ENCODE measurements at places on chromosomes 3 and 15.

GRCh38 chr15:84949845-84950569 lies 31.6 kb upstream of the PDE8A start:
- no peak for DNase-seq

DNA sequence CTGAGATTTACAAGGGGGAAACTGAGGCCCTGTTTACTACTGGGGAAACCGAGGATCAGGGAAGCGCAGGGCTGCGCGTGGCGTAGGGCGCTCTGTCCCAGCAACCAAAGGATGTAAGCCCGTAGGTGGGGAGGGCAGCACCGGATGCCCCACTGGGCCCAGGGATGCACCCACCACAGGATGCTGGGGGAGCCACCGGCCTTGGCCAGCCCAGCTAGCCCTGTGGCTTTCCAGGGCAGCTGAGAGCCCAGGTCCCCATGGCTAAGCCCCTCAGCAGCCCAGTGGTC lies 33.4 kb downstream of the RPN1 start:
- no peak for DNase-seq

- no peak for DNase-seq
These were observed 40.7 kb upstream of the SCN5A start for GRCh38 chr3:38690185-38690584.

DNA sequence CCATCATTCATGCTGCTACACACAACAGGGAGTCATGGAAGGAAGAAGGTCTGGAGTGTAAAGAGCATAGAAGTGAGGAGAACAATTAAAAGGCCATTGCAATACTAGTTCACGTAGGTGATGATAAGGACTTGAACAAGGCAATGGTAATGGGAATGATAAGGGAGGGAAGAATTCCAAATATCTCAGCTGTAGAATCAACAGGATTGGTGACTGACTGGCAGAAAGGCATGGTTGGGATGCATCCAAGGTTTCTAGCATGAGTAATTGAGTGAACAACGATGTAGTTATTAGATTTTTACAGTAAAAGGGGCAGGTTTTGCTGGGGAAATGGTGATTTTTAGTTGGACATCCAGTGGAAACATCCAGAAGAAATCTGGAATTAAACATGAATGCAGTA lies 2.4 kb upstream of the SEC62 start:
- DNase-seq, result no peak

DNA sequence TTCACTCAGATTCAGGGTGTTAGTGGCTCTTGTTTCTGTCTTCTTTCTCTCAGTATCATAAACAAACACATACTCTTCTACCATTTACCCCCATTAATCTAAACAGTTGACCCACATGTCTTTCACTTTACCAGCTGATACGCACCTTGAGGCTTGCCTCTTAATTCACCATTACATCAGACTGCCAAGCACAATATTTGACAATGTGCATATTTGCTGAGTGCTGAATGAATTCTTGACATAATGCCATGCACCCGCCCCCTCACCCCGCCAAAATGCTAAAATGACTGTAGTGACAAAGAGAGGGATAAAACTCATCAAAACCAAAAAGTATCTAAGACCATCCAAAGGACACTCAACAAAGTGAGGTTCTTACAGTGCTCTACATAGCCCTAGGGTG lies 57.4 kb downstream of the NGLY1 start:
- no peak for DNase-seq

GRCh38 chr3:56918111-56918568 lies 116.4 kb upstream of the ARHGEF3 start:
- no peak for DNase-seq

DNA sequence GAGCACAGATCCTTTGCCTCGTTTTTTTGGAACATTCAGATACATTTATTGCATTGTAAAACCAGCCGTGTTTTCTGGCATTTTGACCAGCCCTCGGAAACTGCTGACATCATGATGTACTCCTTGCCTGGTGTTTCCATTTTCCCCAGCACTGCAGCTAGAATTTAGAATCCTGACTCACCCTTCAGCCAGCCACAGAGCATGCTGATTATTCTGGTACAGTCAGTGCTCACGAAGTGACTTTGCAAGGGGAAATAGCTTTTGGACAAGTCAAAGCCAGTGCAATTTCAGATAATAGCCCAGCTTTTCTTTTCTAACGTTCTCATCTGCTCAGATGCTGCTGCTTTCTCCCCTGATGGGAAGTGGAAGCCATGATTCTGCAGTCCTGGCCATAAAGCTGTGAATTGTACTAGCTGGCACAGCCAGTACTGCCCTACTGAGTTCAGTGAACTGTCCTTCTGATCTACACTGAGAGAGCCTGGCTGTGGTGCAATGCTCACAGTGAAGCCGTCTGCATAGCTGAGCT lies 12.1 kb upstream of the CNBP start:
- DNase-seq, result peak; percentile 67

GRCh38 chr15:22257047-22258008 lies 177.0 kb downstream of the OR4M2 start:
- DNase-seq, result no peak

- no peak for DNase-seq
These were observed 48.9 kb upstream of the ZDHHC23 start for GRCh38 chr3:113898892-113899291.

DNA sequence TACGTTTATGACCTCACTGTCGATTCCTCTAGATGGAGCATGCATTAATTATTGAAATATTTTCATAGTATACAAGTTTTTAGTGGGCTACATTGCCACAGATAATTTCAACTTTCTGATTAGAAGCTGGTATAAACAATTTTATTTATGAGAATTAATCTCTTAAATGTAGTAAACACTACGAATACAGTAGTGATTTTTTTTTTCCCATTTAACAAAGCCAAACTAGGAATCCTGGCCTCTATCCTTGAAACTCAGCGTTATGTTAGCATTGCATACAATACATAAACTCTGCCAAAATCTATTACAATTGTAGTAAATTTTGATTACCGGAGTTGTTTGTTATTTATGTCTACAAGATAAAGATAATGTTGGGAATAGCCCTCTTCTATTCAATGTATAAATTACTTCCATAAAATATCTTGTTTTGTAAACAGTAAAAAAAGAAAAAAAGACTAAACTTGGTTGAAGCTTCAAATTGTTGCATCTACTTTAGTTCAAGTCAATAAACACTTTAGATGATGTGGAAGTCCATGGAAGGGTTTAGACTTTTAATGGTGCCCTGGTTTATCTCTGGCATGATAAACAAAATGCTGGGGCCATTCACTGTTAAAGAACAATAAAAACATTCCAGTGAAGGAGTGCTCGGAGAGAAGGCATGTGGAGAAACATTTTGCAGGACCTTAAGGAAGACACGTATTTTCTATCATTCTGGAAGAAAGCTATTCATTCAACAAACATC lies 77.3 kb upstream of the NR2F2 start:
- no peak for DNase-seq

GRCh38 chr3:189446959-189447560 lies 184.1 kb upstream of the TP63 start:
- DNase-seq, result no peak

GRCh38 chr3:32819551-32820348 lies 2.0 kb downstream of the TRIM71 start:
- no peak for DNase-seq

DNA sequence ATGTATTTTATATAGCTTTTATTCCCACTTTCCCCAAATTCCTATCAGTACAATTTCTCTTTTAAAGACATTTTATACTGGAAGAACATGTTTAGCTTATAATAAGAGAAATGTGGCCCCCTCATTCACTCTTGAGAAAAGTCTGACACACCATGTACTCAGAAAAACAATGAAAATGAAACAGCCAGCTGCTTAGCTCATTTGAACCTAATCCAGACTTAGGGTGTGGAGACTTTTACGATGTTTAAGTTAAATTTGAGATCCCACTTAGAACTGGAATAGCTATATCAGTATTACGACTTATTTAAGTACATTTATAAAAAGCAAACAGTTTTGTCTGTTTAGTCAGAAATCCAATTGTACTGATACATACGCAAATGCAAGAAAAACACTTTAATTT lies 252.3 kb upstream of the ARRDC4 start:
- no peak for DNase-seq

DNA sequence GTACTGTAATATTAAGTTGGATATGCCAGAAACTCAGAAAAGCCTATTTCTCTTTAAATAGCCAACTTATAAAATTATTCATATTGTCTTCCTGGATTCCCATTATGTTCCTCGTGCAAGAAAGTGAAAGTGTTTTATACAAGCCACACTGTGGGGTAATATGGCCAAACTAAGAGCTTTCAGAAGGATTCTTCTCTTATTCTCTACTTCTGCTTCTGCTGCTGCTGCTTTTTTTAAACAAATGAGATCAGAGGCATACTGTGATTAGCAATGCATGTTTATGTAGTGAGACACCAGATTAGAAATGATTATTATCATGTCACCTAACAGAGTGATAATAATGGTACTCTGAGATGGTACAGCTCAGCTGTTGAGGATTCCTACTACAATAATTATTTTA lies 1026.5 kb upstream of the CFAP20DC start:
- no peak for DNase-seq

DNA sequence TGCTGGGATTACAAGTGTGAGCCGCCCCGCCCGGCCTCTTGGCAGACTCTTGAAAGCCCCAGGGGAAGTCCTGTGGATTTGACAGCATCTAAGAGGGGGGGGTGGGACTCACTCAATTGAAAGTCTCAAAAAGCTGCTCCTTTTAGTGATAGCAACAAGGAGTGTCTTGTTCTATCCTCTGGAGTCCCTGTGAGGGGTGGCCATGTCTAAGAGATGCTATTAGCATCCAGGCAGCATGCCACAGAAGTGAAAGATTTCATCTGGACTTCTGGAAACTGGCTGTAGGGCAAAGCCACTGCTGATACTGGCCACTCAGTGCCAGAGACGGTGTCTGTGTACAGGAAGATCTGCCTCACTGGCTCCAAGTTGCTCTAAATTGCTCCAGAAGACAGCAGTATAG lies 74.0 kb downstream of the DHX36 start:
- DNase-seq, result no peak

GRCh38 chr3:177308286-177308685 lies 111.0 kb upstream of the TBL1XR1 start:
- no peak for DNase-seq

DNA sequence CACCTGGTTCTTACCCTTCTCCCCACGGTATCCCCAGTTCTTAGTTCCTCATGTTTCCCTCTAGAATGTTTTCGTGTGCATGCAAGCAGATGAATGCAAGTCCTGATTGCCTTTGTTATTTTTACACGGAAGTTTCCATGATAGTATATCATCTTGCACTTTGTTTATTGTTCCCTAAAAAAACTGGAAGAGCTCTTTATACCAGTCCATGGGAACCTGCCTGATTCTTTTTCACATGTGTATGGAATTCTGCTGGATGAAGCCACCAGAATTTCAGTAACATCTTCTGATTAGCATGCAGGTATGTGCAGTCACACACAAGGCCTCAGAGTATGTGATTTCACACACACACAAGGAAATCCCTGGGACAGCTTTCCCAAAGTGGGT lies 16.0 kb upstream of the LRRK1 start:
- no peak for DNase-seq

Data from T1000 (cell line).